ENCODE measurements at places on chromosomes 5 and 9.

GRCh38 chr9:37386988-37387387 lies 35.5 kb upstream of the GRHPR start:
- DNase-seq: no peak

GRCh38 chr5:172145870-172146747 lies 41.9 kb downstream of the STK10 start:
- DNase-seq: no peak

DNA sequence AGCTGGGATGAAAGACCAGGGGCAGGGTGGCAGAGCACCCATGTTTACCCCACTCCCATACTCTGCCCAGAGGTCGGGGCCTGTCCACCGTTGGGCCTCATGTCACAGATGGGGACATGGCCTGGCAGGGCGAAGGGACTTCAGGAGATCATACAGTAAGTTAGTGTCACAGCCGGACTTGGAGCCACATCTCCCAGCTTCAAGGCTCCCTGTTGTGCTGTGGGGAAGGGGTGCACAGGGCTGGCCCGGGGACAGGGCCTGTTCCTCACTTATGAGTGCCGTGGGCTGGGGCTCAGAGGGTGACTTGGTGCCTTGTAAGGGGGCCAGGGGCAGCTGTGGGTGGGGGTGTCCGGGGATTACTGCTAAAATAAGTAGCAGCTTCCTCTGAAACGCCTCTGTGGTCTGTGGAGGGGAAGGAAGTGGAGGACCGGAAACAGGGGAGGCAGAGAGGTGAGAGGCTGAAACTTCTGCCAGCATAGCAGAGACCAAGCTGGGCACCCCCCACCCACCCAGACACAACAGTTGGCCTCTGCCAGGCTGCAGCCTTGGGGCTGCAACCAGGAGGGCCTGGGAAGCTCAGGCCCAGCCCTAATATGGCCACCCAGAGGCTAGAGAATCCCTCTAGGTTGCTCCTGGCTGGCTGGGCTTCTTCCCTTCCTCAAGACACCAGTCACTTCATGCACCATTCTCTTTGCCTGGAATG lies 41.1 kb upstream of the NEK6 start:
- peak; percentile 71 for DNase-seq

DNA sequence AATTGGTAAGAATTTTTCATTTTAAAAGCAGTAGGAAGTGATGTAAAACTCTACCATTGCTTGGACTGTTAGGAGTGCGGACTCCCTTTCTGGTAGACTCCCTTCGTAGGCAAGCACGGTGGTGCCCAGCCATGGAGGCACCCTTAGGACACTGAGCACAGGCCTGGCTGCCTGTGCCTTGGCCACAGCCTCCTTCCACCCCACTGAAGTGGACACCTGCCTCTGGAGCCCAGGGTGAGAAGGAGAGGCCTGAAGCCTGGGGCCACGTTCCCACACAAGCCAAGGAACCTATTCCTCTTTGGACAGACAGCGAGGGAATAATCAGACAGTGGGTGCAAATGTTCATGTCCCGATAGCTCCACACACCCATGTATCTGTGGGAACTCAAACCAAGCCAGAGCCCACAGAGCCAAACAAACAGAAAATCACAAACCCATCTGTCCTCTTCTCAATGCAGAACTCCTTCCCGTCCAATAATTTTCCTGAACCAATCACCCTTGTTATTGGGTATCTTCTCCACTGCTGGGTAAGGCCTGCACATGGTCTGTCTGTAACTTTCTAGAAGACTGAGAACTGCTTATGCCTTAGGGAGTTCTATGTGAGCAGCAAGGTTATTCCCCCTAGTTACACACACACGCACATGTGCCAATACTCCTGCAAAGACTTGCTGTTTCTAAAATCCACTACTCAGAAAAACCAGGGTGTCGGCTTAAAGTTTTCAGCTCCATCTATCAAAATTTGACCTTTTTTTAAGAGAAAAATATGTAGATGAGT lies 45.2 kb downstream of the UBE2QL1 start:
- DNase-seq: peak; percentile 35

- no peak for DNase-seq
Observed at GRCh38 chr9:137074657-137075274, 2.6 kb upstream of the UAP1L1 start.

- peak; percentile 40 for DNase-seq
Observed at GRCh38 chr9:708182-708550, 133.3 kb upstream of the DMRT1 start.

- no peak for DNase-seq
Observed at GRCh38 chr5:56142614-56143372, 90.3 kb downstream of the ANKRD55 start.

- DNase-seq: no peak
Observed at GRCh38 chr5:106673941-106674340, 996.8 kb downstream of the EFNA5 start.

GRCh38 chr5:111968459-111968858 lies 211.5 kb upstream of the NREP start:
- DNase-seq: no peak

DNA sequence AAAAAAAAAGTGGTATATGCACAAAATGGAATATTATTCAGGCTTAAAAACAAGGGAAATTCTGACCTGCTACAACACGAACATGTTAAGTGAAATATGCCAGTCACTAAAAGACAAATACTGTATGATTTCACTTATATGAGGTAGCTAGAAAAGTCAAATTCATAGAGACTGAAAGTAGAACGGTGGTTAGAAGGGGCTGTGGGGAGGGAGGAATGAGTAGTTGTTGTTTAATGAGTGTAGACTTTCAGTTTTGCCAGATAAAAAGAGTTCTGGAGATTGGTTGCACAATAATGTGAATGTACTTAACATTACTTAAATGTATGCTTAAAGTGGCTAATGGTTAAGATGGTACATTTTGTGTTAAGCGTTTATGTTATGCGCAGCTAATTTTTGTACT lies 79.5 kb upstream of the IL12B start:
- no peak for DNase-seq

DNA sequence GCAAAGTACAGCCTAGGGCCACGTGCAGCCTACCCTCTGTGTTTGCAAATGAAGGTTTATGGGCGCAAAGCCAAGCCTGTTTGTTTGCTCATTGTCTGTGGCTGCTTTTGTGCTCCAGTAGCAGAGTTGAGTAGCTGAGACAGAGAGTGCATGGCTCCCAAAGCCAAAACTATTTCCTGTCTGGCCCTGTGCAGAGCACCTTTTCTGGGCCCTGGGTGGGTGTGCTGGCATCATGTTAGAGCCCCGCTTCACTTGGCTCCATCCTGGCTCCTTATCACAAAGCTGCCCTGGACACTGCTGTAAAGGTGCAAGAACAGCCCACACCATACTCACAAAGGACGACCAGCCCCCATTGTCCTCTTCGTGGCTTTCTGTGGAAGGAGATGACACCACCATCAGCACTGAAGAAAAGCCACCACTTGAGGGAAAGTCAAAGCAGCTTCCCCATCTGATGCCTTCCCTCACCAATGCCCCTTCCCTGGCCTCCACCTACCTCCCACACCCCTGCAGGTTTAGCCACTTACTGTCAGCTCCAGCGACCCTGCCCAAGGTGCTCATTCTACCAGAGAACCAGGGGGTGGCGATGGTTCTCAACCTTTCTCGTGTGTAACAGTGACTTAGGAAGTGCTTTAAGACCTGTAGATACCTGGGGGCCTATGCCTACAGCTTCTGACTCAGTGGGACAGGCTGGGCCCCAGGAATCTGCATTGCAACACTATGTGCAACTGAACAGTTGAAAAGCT lies 23.4 kb downstream of the LCP2 start:
- no peak for DNase-seq

Data from coronary artery (tissue), 2 donors.